WTC11 (cell line): ENCODE measurements at places on chromosomes 4 and X. TPM values are rescaled to one million over a fixed set of nuclear protein-coding genes. Genes with fewer than 3 reads are reported as not detected.
A peak's percentile ranks its signal among the peaks of the same experiment; 100 is the strongest.

DNA sequence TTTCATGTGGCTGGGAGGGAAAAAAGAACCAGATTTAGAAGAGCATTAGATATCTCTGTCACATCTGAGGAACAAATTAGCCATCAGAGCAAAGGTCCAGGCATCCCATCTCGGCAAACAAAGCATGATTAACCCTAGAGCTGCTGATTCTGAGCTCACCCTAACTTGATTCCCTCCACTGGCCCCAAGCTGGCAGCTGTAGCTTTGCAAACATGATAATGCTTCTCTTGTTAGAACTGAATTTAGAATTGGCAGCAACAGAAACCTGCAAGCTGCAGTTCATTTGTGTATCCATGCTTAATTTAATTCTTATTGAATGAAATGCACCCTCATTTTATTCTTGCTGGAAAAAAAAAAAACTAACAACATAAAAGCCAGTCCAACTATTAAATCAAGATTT, 289.2 kb downstream of the IL1RAPL1 start:
- no peak overlapping the region for H3K27ac ChIP-seq
- no peak for DNase-seq
- peaks cover 1% of the 10 kb centered on the region for H3K36me3 ChIP-seq
- H3K27me3 ChIP-seq = no peaks in the 10 kb centered on the region
- no peak overlapping the region for H3K4me3 ChIP-seq

- no peak within 1 kb of the TSS for H3K4me3 ChIP-seq
- no peak for DNase-seq
- H3K27me3 ChIP-seq = no peaks in the 10 kb centered on the region; the same call in 1 of the 2 replicates
- H3K4me1 ChIP-seq = peaks cover 45% of the 10 kb centered on the region
- H3K27ac ChIP-seq = no peak within 1 kb of the TSS
These were observed at the start of gene SPARCL1 for GRCh38 chr4:87529187-87529586. SPARCL1 (minus strand) TSS chr4:87529376; CDS start chr4:87499574, 29,802 bp downstream.

GRCh38 chr4:110622841-110623717, at the start of gene PITX2:
PITX2 (minus strand) TSS chr4:110623077; CDS start chr4:110622460, 617 bp downstream.
- H3K36me3 ChIP-seq = no peaks in the 10 kb centered on the region
- H3K27ac ChIP-seq = peak within 1 kb of the TSS; percentile 63; the same call in 1 of the 2 replicates
- peak within 1 kb of the TSS; percentile 76 for H3K4me3 ChIP-seq
- peaks cover 100% of the 10 kb centered on the region for H3K27me3 ChIP-seq
- H3K4me1 ChIP-seq = peaks cover 79% of the 10 kb centered on the region

GRCh38 chrX:24235084-24235710, 78.7 kb downstream of the SUPT20HL2 start:
- H3K4me1 ChIP-seq = no peaks in the 10 kb centered on the region
- no peaks in the 10 kb centered on the region for H3K36me3 ChIP-seq
- peaks cover 4% of the 10 kb centered on the region; the same call in 1 of the 2 replicates for H3K27me3 ChIP-seq

GRCh38 chr4:152659806-152660205, 20.0 kb downstream of the TMEM154 start:
- H3K4me1 ChIP-seq = peaks cover 11% of the 10 kb centered on the region
- peaks cover 6% of the 10 kb centered on the region; the same call in 1 of the 2 replicates for H3K27me3 ChIP-seq
- H3K27ac ChIP-seq = no peak overlapping the region
- DNase-seq = no peak
- H3K36me3 ChIP-seq = peaks cover 22% of the 10 kb centered on the region

DNA sequence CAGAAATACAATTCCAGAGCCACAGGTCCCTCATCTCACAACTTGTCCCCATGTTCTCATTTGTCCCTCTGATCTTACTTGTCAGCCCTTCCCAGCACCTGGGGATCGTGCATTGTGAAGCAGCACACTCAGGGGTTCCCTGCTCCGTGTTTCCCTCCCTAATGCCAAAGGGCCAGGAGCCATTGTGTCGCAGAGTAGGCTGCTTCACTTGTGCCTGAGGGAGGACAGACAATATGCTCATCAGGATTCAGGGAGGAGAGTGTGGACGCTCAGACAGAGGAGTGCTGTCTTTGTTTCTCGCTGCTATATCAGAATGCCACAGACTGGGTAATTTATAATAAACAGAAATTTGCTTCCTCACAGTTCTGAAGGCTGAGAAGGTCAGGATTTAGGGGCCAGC, 315.3 kb downstream of the TRIML1 start:
- H3K4me3 ChIP-seq = no peak overlapping the region
- peaks cover 77% of the 10 kb centered on the region for H3K4me1 ChIP-seq
- H3K27me3 ChIP-seq = no peaks in the 10 kb centered on the region
- no peak for DNase-seq

GRCh38 chr4:75566911-75567310, 11.0 kb downstream of the ODAPH start:
- peaks cover 9% of the 10 kb centered on the region for H3K4me1 ChIP-seq
- H3K36me3 ChIP-seq = peaks cover 17% of the 10 kb centered on the region
- DNase-seq = no peak
- no peak overlapping the region for H3K27ac ChIP-seq

DNA sequence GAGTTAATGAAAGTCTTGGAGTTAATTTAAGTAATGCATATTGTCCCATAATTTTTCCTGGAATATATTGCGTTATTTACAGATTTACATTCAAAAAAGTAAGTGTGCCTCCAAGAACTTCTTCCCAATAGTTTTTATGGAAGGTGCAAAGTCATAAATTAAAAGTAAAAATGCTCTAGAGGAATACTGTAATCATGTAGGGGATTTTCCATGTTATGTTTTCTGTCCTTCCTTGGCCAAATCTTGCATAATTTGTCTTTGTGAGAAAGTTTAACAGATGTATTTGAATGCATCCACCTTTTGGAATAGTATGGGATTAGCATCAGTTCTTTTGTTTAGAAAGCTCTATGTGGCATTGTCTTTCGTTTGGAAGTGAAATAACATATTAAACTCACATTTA, 144.1 kb upstream of the GIMD1 start:
- DNase-seq = no peak
- H3K4me1 ChIP-seq = peaks cover 10% of the 10 kb centered on the region
- no peaks in the 10 kb centered on the region for H3K27me3 ChIP-seq
- no peaks in the 10 kb centered on the region for H3K36me3 ChIP-seq
- no peak overlapping the region for H3K4me3 ChIP-seq

DNA sequence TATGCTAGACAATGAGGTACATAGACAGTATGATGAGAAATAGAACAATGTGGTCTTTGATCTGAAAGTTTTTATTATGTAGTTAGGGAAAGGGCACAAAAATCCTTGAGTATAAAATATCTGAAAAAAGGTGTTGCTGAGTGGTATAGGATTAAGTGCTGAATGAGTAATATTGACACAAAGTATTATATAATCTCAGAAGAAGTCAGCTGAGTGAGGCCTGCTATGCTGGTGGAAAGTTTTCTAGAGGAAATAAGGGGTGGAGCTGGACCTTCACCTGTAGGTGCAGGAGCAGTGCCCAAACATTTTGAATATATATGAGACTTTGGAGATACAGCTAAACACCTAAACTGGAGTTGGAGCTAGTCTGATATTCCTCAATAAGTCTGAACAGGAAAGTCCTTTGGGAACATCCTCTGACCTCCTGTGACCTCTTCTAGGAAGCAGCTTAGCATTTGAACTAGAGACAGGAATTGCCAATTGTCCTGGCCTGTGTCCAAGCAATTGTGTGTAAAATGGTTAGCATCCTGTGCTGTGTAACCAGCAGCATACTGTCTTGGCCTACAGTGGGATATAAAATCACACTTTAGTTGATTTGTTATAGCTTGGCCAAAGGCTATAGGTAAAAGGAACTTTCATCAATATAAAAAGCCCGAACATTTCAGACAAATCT, 285.3 kb downstream of the ANKRD50 start:
- H3K27me3 ChIP-seq = no peaks in the 10 kb centered on the region
- H3K4me1 ChIP-seq = peaks cover 24% of the 10 kb centered on the region
- H3K4me3 ChIP-seq = no peak overlapping the region
- no peak for DNase-seq

DNA sequence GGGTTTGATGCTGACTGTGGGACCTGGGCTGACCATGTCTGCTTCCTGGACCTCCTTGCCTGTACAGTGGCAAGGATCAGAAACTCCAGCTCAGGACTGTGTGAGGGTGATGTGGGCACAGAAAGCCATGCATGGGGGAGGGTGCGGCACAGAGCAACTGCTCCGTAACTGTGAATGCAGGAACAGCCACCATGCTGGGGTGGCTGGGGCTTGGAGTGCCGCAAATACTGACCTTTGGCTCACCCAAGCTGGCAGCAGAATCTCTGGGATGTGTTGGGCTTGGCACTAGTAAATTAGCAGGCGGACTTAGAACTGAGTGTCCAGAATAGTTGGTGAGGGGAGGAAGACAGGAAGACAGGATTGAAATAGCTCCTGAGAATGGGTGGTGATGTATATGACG, 52.0 kb downstream of the DRD5 start:
- no peak overlapping the region for H3K27ac ChIP-seq
- peaks cover 6% of the 10 kb centered on the region for H3K4me1 ChIP-seq
- H3K36me3 ChIP-seq = no peaks in the 10 kb centered on the region
- DNase-seq = no peak
- H3K4me3 ChIP-seq = no peak overlapping the region
- peaks cover 2% of the 10 kb centered on the region; the same call in 1 of the 2 replicates for H3K27me3 ChIP-seq

DNA sequence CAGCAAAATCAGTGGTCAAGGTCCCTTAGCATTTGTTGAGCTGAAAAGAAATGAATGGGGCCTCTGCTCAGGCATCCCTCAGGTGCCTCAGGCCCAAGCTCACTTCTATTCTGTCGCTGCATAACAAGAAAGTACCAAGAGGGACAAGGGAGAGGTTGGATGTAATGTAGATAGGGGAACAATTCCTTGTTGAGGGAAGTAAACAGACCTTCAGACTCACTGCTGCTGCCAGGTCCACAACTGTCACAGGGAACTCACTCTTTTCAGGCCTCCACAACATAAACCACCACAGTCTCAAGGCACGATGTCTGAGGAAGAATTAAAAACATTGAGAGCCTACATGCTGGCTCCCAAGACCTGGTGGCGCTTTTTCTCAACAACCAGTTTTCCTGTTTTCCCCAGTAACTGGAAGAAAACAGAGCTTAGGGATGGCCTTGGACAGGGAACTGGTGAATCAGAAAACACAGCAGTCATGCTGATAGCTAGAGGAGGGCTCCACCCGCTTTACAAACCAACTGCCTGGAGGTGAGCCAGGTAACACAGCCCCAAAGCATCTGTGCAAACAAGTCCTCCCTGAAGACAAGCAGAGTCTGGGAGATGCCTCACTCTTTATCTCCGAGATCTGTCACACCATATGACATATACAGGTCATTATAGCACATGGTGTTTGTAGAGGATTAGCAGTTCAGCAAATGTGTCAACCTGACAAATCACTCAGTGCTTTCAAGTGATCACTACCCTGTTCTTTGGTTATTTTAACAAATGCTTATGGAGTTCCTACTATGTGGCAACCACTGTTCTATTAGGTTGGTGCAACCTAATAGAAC, 14.3 kb upstream of the AWAT1 start:
- DNase-seq = no peak
- no peak overlapping the region for H3K27ac ChIP-seq
- no peak overlapping the region for H3K4me3 ChIP-seq
- no peaks in the 10 kb centered on the region for H3K27me3 ChIP-seq
- peaks cover 3% of the 10 kb centered on the region for H3K36me3 ChIP-seq

IQCM gene
- total RNA-seq = 0.11 TPM in 1 of 3 replicates, not detected in the others

SCML2 gene
- 12.8 to 14.2 TPM (median 12.9 TPM) in 3 replicates for total RNA-seq

SLC25A43 gene
- 4.5 to 6.1 TPM (median 5.3 TPM) in 3 replicates for total RNA-seq

FHDC1 gene
- total RNA-seq = 15.5 to 18.1 TPM (median 17.1 TPM) in 3 replicates

FAM133A gene
- total RNA-seq = 0.16 to 0.33 TPM (median 0.30 TPM) in 3 replicates

HPGD gene
- 0.55 to 3.6 TPM (median 0.94 TPM) in 3 replicates for total RNA-seq

SORCS2 gene
- total RNA-seq = 5.5 to 9.1 TPM (median 6.6 TPM) in 3 replicates

UGT2B7 gene
- total RNA-seq = 0.11 TPM in 1 of 3 replicates, not detected in the others
